GOT3 (cell line): ENCODE measurements at places on chromosomes 12 and 14.

DNA sequence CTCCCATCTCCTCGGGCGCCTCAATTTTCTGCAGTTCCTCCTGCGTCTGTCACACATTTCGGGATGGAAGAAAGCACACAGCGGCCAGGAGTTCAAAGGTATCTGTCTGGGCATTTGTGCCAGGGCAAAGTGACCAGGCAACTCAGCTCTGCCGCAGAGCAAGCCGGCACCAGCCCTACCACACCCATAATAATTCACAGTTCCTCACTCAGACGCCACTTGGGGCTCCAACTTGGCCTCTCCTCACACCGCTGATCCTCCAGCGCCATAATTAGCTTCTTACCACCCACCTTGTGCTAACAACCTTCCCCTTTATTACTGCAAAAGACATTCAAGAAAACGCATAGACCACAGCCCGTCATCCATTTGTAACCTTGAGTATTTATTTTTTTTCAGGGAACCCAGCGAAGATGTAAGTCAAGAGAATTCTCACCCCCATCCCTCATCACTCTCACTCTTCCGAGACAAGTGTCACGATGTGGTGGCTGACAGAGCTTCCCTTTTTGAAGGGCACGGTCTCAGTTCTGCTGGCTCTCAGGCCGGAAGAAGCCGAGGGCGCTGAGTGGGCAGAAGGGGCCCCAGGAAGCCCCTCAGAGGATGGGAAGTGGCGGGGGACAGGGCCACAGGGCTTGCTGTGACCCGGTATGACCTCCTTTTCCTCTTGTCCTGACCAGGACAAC lies 25.2 kb upstream of the NCOR2 start:
- no peak for DNase-seq

- no peak for DNase-seq
Measured at GRCh38 chr12:57815177-57816000, 3.1 kb downstream of the AVIL start.

GRCh38 chr12:104482113-104482512 lies 25.4 kb downstream of the CHST11 start:
- DNase-seq, result no peak

DNA sequence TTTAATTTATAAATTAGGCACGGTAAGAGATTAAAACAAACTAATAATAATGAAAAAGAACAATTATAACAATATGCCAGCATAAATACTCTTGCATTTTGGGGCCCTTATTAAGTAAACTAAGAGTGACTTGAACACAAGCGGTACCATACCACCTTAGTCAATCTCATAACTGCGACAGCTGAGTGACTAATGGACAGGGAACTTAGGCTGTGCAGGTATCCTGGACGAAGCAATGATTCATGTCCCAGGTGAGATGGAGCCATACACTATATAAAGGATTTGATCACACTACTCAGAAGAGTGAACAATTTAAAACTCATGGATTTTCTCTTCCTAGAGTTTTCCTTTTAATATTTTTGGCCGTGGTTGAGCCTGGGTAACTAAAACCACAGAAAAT lies 4.3 kb downstream of the KLRC4 start:
- DNase-seq, result no peak

GRCh38 chr12:14716848-14717444 lies 20.5 kb upstream of the GUCY2C start:
- DNase-seq, result no peak

GRCh38 chr12:26275313-26276131 lies 80.1 kb downstream of the SSPN start:
- no peak for DNase-seq

DNA sequence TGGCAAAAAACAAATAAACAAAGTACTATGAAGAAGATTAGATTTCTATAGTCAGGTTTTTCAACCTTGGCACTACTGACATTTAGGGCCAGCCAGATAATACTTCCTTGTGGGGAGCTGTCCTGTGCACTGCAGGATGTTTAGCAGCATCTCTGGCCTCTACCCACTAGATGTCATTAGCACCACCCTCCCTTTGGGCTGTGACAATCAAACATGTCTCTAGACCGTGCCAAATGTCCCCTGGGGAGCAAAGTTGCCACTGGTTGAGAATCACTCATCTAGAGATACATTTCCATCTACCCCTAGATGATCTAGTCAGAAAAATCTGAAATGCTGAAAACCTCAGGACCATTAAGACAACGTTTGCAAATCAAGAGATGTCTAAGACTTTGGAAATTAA lies 29.9 kb downstream of the SRRM4 start:
- DNase-seq, result no peak

GRCh38 chr12:106794369-106794768 lies 19.9 kb downstream of the RIC8B start:
- no peak for DNase-seq

- DNase-seq, result no peak
Measured at GRCh38 chr12:12070674-12071656, at the start of gene BCL2L14. BCL2L14 (plus strand) TSS chr12:12070939; CDS start chr12:12079306, 8,367 bp downstream.

DNA sequence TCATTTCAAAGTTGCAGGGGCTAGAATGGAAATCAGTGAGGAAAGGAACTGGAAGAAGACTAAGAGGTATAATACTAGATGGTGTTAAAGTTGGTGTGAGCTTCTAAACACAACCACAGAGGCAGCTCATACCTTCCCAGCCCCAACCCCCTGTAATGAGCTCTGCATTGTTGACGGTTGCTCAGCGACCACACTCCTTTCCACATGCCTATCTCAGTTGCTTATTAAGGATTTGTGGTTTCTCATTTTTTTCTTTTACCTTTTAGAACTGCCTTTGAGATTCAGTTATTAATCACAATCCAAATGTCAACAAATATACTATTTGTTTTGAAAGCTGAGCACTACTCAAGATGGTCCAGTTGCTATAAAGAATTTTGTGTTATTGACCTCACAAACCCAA lies 62.1 kb upstream of the KIF21A start:
- DNase-seq, result no peak

DNA sequence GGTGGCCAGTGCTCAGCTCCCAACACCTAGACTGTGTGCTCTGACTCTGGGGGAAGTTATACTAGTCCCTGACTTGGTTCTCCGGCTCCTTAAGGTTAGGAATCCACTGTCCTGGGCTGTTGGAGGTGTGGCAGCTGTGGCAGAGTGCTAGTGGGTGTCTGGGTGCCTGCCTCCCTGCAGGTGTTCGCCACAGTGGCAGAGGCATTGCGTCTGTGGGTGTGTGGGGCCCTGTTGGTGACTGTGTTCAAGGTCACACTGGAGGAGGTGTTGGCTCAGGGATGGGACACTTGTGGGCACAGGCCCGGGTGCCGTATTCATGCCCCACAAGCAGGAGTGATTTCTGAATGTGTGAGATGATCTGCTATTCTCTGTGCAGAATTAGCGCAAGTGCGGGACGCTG lies 467.4 kb downstream of the TMEM121 start:
- no peak for DNase-seq
